Hematopoietic multipotent progenitor cell treated with erythropoietin and hydrocortisone succinate and interleukin-3 and kit ligand, for 17 days (in vitro differentiated cells): ENCODE measurements at places on chromosomes 11 and 22.
A peak's percentile ranks its signal among the peaks of the same experiment; 100 is the strongest.

- DNase-seq = no peak
Measured at GRCh38 chr22:19730198-19730597, 6.9 kb downstream of the GP1BB start.

- DNase-seq = no peak
Measured at GRCh38 chr11:125971618-125972017, 25.8 kb downstream of the VSIG10L2 start.

DNA sequence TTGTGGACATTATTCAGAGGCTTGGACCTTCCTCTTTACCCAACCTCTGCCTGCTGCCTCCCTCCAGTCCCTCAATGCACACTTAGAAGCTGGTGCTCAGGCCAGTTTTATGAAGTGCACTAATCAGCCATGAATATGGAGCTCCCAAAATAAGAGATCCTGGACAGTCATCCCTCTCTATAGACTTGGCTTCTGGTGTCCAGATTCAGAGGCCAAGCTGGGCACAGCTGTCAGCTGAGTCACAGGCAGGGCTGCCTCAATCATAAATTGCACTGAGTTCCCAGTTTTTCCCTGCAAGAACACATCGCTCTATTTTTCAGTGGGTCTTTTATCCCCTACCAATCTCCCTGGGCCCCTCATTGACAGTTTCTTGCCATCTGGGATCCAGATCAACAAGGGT is 161.7 kb upstream of the CADM1 start:
- DNase-seq = no peak

DNA sequence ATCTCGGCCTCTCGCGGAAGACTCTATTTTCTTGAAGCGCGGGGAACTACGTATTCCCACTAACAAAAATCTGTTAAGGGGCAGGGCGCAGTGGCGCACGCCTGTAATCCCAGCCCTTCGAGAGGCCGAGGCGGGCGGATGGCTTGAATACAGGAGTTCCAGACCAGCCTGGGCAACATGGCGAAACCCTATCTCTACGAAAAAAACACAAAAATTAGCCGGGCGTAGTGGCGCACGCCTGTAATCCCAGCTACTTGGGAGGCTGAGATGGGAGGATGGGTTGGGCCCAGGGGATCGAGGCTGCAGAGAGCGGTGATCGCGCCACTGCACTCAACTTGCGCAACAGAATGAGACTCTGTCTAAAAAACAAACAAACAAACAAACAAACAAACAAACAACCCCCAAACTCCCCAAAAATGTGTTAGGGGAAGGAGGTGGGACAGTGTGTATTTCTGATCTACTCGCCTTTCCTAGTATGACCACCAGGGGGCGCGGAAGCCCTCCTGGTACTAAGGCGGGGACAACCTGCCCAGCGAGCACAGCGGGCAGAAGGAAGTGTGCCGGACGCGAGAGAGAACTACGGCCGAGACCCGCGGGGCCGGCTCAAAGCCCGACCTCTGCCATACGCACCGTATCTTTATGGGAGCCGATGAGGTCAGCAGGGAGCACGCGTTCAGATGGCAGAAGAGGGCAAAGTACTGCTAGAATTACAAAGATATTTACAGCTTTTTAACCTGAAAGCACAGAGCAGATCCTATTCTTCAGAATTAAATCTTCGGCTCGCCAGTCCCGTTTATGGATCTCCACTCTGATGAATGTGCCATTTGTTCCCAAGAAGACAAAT is 1.3 kb upstream of the STX3 start:
- peak; percentile 76 for DNase-seq

DNA sequence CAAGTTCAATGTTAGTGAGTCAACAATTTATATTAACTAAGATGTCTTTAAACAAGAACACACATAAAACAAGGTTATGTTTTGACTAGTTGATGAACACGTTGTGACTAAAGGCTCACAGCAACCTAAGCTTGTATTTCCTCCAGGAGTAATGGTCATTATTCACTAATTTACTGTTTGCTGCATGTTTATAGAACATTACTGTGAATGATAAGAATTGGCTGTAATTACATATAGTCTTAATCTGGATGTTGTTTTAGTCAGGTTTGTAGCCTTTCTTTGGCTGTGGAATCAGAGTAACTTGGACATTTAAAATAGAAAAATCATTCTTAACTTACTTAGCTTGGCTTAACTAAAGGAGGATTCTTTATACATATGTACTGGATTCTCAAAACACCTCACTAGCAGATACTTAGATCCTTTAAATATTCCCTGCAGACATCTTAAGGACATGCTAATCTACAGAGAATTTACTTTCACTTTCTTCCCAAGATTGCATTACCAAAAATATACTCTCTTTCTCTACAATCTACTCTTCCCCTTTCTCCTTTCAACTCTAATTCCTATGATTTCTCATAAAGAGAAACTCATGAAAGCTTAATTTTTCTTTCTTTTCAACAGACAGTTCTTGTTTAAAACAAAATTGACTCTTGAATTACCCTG is 319.7 kb upstream of the CTSC start:
- no peak for DNase-seq

DNA sequence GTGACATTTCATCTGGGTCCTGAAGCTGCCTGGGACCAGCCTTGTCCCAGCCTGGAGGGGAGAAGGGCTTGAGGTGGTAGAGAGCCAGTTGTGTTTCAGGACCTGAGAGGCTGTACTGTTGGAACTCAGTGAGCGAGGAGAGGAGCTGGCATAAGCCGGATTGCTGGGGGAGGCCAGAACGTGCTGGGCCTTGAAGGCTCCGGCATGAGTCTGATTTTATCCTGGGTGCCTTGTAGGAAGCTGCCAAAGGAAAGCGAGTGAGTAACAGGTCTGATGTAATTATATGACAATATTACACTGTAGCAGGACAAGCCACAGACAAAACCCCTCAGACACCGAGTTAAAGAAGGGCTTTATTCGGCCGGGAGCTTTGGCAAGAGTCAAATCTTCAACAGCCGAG is 17.2 kb downstream of the AP2A2 start:
- no peak for DNase-seq

DNA sequence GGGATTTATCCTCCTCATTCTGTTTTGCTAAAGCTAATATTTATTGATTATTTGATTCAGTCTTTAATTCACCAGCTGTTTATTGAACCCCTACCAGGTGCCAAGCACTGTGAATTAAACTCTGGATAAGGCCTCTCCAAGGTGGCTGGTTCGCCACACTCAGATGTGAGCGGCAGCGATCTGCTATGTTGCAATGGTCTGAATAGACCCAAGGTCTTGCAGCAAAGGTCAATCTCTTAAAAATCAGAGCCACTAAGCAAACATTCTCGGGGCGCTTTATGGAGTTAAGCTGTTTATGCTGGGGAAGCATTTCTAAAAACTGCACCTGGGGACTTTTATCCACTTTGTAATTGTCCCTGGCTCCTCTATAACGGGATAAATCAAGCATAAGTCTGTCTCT is 10.5 kb upstream of the TSPAN18 start:
- DNase-seq = no peak

DNA sequence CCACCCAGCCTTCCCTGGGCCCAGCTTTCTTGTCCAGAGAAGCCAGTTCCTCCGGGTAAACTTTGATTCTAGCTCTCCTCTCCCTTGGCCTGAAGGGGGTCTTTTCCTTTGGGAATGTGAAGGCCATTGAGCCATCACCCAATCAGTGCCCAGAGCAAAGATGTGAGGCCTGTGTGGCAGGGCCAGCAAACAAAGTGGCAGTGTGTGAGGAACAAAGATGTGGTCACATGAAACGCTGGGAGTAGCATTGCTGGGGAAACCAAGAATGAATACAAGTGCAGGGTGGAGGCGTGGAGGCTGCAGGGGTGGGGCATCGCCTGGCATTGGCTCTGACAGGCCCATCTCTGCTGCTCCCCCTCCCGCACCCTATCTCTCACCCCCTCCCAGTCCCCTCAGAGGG is 91.9 kb upstream of the BID start:
- no peak for DNase-seq

- DNase-seq = no peak
Measured at GRCh38 chr11:93219440-93219839, 21.6 kb upstream of the SLC36A4 start.

DNA sequence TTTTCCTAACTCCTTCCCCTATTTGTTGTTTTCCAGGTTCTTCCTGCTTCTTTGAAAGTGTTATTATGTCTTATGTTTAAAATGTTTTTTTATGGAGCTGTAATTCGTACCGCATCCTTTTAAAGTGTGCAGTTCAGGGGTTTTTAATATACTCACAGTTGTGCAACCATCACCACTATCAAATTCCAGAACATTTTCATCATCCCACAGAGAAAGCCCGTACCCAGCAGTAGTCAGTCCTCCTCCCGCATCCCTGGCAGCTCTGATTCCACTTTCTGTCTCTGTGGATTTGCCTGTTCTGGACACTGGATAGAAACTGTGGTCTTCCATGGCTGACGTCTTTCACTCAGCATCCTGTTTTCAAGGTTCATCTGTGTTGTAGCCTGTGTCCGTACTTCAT is 73.7 kb downstream of the JAM3 start:
- DNase-seq = no peak

- no peak for DNase-seq
Measured at GRCh38 chr22:45879552-45879949, 97.4 kb downstream of the WNT7B start.

- no peak for DNase-seq
Measured at GRCh38 chr22:48577014-48577690, 1250.5 kb downstream of the BRD1 start.

- DNase-seq = no peak
Measured at GRCh38 chr11:134252346-134253187, 585 bp downstream of the THYN1 start.

DNA sequence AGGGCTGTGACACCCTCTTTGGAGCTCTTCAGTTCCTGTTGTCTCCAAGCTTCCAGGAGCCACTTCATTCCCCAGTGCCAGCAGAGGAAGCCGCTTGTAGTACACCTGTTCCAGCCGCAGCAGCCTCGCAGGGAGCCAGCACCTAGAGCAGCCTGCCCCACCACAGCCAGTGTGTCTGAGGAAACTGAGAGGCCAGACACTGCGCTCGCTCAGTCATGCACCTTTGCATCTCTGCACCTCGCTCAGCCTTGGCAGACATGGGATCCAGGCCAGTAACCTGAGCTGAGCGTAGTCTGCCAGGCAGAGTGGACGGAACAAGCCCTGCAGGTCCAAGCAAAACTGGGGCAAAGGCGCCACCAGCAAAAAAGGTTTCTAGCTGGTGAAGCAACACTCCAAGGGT is 1072.1 kb downstream of the JRKL start:
- no peak for DNase-seq

DNA sequence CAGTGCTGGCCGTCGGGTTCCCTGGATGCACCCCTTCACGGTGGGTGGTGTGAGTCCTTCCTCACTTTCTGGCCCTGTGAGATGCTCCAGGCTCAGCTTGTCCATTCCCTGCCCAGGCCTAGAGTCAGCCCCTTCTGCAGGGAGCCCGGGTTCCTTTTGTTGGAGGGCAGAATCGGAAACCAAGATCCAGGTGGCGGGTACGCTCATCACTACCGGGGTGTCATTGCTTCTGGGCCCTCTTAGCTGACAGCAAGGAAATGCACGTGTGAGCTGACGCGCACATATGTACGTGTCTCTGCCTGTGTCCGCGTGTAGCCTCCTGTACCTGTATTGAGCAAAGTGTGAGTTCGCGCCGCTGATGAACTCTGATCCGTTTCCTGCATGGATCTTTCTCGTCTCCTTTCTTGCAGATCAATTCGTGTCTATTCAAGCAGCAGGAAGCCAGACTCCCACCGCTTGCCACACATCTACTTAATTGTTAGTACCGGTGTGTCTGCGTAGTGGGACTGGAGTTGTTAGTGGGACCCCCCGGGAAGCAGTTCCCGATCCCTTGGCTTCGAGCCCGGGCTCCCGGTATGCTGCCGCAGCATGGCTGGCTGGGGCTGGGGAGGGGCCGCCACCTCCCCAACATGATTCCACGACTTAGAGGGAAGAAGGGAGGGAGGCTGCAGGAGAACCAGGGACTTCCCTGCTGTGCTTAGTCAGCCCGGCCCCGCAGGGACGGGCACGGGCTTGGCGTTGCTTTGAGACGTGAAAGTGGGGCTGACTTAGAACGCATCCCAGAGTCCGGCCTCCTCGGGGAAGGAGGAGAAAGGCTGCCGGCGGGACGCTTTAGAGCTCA is 35.9 kb upstream of the GRAMD4 start:
- no peak for DNase-seq
